ENCODE measurements at places on chromosomes 16 and 17.

- DNase-seq = no peak
Measured at GRCh38 chr16:10663146-10663545, 31.6 kb downstream of the TEKT5 start.

DNA sequence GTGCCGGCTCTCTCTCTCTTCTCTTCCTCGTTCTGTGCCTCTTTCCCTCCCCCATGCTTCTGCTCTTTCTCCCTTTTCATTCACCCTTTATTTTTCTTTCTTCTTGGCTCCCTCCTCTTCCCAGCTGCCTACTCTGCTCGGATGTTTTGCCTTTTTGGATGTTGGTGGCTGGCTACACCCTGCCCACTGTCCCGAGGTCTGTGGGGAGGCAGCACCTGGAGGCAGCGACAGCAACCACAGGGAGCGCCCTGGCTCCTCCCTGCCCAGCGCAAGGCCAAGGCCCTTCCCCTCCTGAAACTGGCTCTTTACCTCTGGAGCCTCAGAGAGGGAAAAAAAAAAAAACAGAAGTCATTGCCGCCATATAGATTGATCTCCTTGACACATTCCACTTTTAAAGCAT is 20.0 kb downstream of the CLUAP1 start:
- no peak for DNase-seq

GRCh38 chr16:79623062-79623461 is 22.5 kb upstream of the MAF start:
- DNase-seq = no peak

DNA sequence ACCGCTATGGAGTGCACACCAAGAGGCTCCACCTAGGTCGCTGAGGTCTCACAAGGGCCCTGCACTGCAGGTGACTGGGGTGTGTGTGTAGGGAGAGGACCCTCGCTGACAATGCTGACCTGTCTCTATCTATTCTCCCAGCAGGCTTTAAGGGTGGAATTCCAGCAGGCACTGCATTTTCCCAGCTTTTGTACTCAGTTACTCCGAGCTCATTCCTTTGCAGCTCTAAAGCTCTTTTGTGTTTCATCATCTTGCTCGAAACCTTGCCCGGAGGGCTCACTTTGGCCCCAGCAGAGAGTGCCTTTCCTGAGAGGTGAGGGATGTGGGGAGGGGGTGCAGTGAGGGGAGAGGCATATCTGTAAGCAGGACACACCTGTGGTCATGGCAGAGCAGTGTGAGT is 39.3 kb downstream of the SMPD3 start:
- DNase-seq = no peak

- no peak for DNase-seq
Measured at GRCh38 chr17:28199115-28199514, 119.9 kb upstream of the TMEM97 start.

- no peak for DNase-seq
Measured at GRCh38 chr17:58572846-58573245, 58.4 kb upstream of the MTMR4 start.

- no peak for DNase-seq
Measured at GRCh38 chr16:2004795-2005517, 4.7 kb downstream of the ZNF598 start.

- DNase-seq = no peak
Measured at GRCh38 chr16:86245895-86246294, 264.4 kb upstream of the FOXF1 start.

DNA sequence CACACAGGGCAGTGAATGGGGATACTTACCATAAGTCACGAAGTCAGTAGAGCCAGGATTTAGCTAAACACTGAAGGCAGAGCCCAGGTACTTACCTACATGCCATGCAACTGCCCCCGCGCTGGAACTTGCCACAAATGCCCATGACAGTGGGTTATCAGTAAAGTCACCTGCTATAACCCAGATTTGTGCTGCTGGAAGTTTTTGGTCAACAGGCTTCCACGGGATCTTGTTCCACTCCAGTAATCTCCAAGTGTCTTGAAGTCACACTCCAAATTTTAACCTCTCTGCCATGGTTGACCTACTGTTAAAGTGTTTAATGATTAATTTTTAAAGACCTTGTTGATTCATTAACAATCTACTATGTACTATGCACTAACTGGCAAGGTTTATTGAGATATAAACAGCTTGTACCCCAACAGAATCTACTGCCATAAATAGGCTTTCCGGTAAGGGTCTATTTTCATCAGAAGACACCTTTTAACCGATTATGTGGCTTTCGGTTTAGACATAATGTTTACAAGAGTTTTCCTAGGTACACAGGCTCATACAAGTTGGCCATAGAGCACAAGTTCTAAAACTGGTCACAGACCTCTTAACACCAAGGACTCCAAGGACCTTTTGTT is 6.3 kb upstream of the SLC5A11 start:
- no peak for DNase-seq

GRCh38 chr17:78899361-78900260 is 3.4 kb downstream of the CEP295NL start:
- no peak for DNase-seq

GRCh38 chr17:20852239-20852989 is 190.4 kb downstream of the USP22 start:
- DNase-seq = no peak

GRCh38 chr17:81993729-81994592 is 16.5 kb downstream of the ASPSCR1 start:
- no peak for DNase-seq

GRCh38 chr16:1557074-1557473 is 23.6 kb downstream of the TMEM204 start:
- no peak for DNase-seq

GRCh38 chr17:10094797-10095196 is 103.6 kb downstream of the GAS7 start:
- DNase-seq = no peak

GRCh38 chr17:34173241-34173640 is 81.8 kb upstream of the CCL2 start:
- no peak for DNase-seq

- DNase-seq = no peak
Measured at GRCh38 chr17:46023783-46024388, 24.8 kb downstream of the STH start.

- DNase-seq = no peak
Measured at GRCh38 chr17:50080827-50081226, 14.3 kb upstream of the PDK2 start.

DNA sequence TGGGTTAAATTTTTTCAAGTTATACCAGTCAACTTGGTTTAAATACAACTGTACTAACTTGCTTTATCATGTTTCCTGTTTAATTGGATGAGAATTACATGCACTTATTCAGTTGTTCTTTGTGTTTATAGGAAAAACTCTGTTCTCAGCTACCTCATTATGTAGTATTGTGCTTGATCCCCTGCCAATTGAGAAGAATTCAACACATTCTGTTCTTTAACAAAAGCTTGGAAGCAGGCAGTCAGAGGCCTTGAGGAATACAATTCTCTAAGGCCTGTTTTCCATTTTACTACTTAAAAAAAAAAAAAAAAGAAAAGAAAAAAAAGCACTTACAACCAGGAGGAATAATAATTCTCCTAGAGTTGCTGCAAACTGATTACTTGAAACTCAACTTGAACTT is 60.6 kb upstream of the CMIP start:
- no peak for DNase-seq

- no peak for DNase-seq
Measured at GRCh38 chr17:22411185-22411784, 719.0 kb downstream of the KCNJ18 start.

DNA sequence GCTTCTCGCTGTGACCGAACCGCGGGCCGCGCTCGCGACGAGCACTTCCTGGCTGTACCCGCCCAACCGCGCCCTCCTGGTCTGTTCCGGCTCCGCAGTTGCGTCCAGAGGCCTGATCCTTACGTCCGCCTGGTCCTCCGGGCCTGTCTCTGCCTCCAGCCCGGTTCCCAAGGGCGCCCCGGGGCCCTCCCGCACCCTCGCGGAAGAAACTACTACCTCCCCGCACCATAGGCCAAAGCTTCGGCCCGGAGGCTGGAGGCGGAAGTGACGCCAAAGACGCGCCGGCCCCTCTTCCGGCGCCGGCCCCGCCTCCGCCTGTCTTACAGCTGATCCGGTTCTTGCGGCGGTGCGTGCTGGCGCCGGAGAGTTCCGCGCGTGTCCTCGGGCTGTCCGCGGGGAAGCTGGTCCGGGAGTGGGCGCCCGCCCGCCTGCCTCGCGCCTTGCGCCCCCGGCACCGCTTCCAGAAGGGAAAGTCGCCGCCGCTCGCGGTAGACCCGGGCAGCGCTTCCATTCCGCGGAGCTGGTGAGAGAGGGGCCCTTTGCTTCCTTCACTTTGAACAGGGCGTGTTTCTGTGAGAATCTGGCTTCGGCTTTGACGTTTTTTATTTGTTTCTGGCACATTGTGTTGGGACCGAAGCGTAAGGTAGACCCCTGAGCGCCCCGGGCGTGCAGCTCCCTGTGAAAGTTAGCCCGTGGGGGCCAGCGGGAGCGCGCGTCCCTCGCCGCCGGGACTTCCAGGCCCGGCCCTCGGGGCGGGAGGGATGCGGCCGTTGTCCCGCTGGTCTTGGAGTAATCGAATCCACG is at the start of gene ZNF778:
Gene ZNF778, plus strand, starts transcription at position 316 of the 804 bp plus-strand sequence. CDS start 3,425 bp downstream, outside the sequence.
- peak; percentile 36 for DNase-seq

DNA sequence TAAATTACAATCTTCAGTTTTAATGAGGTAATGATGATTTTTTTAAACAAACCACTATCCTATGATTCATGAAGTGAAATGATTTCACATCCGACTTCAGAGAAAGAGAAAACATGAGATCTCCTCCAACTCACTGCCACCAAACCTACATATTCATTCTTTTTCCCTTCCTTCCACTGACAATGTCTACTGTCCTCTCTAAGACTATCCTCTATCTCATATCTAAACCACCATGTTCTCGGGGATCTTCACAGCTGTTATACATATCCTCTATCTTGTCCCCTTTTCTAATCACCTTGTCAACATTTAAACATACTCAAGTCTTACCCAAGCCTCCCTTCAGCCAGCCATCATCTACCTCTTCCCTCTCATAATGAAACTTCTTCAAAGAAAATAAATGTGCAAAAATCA is 53.5 kb downstream of the SMURF2 start:
- no peak for DNase-seq

GRCh38 chr17:8683355-8683754 is 52.8 kb upstream of the MYH10 start:
- no peak for DNase-seq

DNA sequence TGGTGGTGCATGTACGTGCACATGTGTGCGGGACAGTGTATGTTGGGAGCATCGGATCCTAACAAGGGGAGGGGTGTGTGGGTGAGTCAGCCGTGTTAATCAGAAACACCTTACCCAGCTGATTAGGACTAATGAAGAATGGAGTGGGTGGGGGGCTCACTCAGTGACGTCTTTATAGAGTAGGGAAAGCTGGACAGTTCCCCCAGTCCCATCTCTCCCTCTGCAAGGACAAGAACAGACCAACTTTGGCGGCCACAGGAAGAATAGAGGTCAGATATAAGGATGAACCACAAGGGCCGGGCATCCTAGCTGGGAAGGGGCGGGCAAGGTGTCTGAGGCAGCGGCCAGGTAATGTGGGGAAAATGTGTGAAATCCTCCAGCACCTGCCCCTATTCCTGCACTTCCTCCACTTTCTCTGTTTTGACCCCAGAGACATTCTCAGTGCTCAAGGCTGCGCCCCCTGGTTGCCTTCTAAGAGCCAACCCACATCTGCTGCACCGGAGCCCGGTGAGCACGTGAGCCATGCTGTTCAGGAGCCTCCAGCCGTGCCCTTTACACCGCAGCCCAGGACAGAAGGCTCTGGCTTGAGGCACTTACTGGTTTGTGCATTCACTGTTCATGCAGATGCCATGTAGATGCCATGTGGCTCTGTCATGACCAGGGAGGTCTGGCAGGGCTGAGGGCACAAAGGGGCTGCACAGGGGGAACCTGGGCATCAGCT is 18.9 kb upstream of the TBX21 start:
- no peak for DNase-seq

- DNase-seq = no peak
Measured at GRCh38 chr17:38429476-38430100, 1.3 kb downstream of the ARHGAP23 start.

GRCh38 chr16:64311241-64311640 is 810.6 kb downstream of the CDH11 start:
- no peak for DNase-seq

DNA sequence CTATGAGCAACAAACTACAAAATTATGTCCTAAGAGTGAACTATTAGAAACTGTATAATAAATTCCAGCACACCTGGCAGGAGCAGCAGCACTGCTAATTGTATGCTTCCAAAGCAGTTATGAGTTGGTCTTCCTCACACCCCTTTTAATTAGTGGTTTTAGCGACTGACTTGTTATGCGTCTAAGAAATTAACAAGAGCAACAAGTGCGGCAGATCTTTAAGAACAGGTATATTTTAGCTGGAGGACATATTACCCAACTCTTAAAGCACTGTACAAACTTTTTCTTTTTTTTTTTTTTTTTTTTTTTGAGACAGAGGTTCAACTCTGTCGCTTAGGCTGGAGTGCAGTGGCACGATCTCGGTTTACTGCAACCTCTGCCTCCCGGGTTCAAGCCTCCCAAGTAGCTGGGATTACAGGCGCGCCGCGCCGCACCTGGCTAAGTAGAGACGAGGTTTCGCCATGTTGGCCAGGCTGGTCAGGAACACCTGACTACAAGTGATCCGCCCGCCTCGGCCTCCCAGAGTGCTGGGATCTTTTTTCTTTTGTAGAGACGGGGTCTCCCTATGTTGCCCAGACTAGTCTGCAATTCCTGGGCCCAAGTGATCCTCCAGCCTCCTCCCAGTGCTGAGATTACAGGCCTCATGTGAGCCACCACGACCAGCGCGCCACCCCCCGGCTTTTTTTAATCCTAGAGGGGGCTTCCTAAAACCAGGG is 1.6 kb upstream of the FBXL20 start:
- no peak for DNase-seq

Measured in NCI-H1048 (cell line).